ENCODE measurements at places on chromosomes 6 and 20.

DNA sequence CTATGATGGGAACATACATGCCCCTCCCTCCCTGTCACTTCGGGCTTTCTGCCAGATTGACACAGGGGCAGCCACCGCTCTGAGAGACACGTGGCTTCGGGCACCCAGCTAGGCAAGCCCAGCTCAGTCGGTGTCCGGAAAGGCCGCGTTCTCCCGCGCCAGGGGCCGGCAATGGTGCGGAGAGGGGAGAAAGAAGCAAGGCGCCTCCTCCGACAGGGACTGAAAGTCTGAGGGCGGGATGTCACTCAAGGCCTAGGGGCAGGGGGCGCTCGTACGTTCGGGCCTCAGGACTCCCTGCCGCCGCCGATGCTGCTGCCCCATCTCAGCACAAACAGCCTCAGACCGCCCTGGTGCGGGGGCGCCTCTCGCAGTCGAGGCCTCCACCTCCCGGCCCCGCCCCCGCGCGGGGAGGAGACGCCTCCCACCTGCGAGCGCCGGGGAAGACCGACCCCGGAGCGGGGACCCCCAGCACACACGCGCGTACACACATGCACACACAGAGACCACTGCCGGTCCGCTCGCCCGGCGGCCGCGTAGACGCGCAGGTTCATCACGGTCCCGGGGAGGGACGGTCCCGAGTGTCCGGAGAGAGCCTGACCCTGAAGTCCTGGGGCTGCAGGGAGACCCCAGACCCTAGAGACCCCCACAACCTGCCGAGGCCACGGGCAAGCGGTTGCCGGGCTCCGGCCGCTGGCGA, 1.9 kb downstream of the GRM4 start:
- DNase-seq = no peak

GRCh38 chr6:8175046-8175777, 72.9 kb upstream of the EEF1E1 start:
- peak; percentile 32 for DNase-seq

- no peak for DNase-seq
Measured at GRCh38 chr20:25374842-25375241, 15.8 kb downstream of the ABHD12 start.

DNA sequence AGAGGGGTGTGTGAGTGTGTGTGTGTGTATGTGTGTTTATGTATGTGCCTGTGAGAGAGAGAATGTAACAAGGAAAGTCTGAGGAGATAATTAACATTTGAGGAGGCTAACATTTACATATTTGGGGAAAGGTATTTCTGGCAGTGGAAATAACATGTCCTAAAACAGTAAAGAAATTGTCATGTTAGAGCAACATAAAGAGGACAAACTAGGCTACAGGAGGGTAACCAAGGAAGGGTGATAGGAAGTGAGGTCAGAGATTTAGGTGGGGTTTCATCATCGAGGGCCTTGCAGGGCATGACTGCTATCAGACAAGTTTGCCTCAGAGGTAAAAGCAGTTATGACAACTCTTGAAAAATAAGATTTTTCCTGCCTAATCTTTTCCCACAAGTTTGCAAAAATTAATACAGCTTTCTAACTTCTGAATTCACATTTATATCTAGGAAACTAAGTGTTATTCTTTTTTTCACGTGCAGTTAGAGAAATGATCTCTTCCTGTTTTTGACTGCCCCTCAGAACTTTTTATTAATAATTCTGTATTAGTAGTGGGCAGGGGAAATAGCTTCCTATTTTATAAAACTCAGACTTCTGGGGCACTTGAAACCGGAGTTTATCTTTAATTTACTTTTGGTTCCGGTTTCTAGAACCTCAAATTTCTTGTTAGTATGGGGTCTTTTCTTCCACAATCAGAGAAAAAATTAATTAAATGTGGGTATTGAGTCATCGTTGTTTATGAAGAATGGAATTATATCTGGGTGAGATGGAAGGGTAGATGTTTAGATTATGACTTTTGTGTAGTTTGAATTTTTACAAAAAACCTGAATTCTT, 30.5 kb upstream of the RHAG start:
- no peak for DNase-seq

DNA sequence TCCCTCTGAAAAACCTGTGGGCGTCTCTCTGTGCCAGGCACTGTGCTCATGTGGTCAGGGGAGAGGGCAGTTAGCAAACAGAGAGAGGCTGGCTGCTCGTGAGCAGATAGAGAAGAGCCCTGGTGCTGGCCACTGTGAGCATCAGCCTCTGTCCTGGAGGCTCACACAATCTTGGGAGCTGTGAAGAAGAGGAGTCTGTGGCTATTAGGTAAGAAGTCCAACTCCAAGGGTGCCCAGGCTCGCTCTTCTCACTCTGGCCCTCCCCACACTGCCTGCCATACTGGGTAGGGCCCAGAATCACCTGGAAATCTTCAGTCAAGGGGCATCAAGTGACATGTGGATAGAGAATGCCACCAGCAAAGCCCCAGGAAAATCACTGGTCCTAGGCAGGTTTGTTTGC, 14.1 kb downstream of the SCML4 start:
- DNase-seq = no peak

- peak; percentile 27 for DNase-seq
Measured at GRCh38 chr6:52741872-52742271, 21.4 kb downstream of the GSTA2 start.

DNA sequence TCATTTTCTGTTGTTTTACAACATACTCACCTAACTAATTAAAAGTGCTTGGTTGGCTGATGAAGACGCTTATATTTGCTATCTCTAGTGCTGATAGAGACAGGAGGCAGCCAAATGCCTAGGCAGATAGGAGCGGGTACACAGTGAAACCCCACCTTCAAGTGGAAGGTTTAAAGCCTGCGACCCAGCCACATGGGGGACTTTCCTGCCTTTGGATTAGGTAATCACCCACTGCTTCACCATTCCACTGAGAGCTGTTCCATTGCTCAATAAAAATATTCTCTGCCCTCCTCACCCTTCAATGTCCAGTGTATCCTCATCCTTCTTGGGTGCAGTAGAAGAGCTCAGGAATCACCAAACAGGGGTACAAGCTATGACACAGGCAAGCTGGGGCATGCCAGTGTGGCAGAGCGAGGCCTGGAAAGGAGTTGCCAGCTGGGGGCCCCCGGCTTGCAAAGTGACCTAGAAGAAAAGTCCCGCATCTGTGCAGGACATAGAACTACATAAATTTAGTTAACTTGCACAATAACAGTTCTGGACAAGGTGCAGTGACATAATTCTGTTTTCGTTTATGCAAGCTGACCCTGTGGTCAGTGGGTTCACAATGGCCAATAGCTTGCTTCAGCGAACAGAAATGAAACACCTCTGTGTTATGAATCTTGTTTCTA, 112.0 kb upstream of the MLIP start:
- DNase-seq = no peak

DNA sequence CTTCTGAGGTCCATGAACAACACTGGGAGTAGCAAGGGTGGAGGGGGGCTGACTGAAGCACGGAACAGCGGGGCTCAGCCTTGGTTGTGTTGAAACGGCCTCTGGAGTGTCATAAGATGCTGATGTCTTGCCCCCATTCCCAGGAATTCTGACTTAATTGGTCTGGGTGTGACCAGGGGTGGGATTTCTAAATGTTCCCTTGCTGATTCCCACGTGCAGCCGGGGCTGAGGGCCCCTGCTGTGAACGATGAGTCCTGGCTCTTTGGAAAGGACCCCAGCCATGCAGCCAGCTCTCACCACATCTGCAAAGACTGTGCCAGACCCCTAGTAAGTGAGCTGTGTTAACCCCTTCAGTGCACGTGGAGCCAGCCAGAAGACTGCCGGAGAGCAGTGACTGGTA, 28.6 kb upstream of the FAM50B start:
- DNase-seq = no peak

- no peak for DNase-seq
Measured at GRCh38 chr6:128513878-128514277, 6.5 kb downstream of the PTPRK start.

DNA sequence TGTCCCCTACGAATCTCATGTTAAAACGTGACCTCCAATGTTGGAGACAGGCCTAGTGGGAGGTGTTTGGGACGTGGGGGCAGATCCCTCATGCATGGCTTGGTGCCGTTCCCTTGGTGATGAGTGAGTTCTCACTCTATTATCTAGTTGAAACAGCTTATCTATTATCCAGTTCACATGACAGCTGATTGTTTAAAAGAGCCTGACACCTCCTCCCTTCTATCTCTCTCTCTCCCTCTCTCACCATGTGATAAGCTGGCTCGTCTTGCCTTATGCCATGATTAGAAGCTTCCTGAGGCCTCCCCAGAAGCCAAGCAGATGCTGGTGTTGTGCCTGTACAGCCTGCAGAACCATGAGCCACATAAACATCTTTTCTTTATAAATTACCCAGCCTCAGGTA, 32.9 kb upstream of the RIPK1 start:
- DNase-seq = no peak

- DNase-seq = no peak
Measured at GRCh38 chr6:20364327-20364726, 37.4 kb upstream of the E2F3 start.

DNA sequence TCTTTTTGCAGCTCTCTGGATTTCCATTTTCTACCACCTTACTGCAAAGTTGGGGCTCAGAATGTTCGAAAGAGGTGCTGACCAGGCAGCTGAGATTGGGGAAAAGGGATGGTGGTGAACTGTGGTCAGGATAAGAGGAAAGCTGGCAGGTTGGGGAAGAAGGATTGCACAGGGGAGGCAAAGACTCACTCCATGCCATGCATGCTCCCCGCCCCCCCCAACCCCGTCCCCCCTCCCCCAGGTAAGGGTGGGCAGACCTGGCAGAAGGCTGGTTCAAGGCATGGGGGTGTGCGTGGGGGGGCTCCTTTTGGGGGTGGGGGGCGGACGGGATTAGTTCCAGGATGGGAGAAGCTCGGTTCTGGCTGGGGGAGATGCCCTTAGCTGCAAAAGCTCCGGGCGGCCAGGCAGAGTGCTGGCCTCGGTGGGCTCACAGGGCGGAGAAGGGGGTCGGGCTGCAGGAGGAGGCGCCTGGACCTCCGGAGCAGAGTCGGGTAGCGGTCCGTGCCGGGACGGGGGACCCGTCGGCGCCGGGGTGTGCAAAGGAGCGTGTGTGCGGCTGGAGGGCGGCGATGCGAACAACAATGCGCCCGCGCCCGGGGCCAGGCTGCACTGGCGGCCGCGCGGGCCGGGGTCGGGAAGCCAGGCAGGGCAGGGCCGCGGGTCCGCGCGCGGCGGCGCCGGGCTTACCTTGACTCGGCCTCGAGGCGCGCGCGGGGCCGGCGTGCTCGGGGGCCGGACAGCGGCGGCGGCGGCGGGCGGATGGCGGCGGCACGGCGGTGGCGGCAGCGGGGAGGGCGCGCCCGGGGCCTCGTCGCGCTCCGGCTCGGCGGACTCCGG, 880 bp downstream of the ADNP start:
- no peak for DNase-seq

DNA sequence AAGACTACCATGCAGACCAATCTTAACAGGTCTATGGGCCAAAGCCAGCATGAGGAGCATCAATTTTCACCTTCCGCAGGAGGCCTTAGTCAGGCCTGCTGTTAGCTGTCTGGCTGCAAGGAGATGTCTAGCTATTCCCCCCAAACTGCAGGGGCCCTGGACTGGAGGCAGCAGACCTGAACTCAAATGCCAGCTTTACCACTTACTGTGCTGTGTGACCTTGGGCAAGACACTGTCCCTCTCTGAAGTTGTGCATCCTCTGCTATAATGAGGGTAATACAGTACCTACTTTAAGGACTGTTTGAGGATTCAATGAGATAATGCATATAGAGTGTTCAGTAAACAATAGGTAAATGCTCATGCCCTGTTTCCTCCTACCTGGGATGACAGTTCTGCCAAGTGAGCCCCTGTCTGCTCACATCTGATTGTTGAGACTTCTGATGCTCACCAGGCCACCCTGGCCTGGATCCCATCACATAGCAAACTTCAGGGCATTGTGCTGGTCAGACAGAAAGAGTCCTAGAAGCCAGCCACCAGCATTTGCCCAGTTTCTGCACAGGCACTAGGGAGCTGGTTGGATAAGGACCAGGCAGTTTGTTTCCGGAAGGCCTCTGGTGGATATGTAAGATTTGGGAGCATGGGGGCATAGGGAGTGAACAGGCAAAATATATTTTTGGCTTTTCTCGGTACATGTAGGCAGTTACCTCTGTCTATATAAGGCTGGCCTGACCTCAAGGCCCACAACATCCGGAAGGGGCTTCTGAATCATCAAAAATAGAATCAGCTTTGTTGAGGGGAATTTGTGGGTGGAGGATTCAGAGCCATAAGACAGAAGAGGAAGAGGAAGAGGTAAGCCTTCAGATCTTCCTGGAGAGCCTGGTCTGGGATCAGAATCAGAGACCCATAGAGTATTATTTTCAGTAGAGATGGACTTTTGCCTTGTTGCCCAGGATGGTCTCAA, 2.3 kb upstream of the OCSTAMP start:
- DNase-seq = no peak

- DNase-seq = no peak
Measured at GRCh38 chr6:78909391-78909790, 42.0 kb downstream of the IRAK1BP1 start.

DNA sequence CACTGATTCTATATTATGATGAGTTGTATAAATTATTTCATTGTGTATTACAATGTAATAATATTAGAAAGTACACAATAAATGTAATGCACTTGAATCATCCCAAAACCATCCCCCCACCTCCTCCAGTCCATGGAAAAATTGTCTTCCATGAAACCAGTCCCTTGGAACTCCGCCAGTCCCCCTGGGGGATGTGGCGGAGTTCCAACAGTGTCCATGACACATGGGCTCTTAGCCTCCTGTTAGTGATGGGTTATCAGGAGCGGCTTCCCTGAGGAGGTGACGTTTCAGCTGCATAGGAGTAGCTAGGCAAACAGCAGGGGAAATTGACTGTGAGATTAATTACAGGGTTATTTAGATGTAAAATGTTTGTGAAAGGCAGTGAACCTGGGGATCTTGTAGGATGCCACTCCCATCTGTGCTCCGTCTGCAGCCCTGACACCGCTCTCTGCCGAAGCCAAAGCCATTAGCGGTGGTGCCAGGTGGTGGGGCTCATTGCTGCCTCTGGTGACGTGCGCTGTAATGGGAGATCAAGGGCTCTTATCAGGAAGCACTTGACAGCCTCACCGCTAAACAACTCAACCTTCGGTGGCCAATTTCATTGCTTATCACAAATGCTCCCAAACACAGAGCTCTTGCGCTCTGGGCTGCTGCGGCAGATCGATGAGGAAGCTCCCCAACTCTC, 81.6 kb upstream of the MC3R start:
- no peak for DNase-seq

Measured in kidney glomerular epithelial cell (primary cell).